ENCODE measurements at places on chromosomes 12 and 14. TPM values are rescaled to one million over a fixed set of nuclear protein-coding genes. Genes with fewer than 3 reads are reported as not detected.

ERP29 gene
- 124 TPM for total RNA-seq

XPOT gene
- 48.6 TPM for total RNA-seq

EIF2S1 gene
- total RNA-seq, result 246 TPM

SLC24A4 gene
- 0.15 TPM for total RNA-seq

CCDC177 gene
- total RNA-seq, result 0.05 TPM

C1S gene
- total RNA-seq, result 42.0 TPM

IFNG-AS1 gene
- not detected for total RNA-seq

LRTM2 gene
- total RNA-seq, result not detected

KCNJ8 gene
- 0.22 TPM for total RNA-seq

INSM2 gene
- total RNA-seq, result not detected

LYZ gene
- total RNA-seq, result 0.05 TPM

OTUB2 gene
- total RNA-seq, result 3.0 TPM

TC2N gene
- total RNA-seq, result 0.77 TPM

FBRSL1 gene
- total RNA-seq, result 93.0 TPM
